ENCODE measurements at places on chromosomes 6 and 20.
A peak's percentile ranks its signal among the peaks of the same experiment; 100 is the strongest.

DNA sequence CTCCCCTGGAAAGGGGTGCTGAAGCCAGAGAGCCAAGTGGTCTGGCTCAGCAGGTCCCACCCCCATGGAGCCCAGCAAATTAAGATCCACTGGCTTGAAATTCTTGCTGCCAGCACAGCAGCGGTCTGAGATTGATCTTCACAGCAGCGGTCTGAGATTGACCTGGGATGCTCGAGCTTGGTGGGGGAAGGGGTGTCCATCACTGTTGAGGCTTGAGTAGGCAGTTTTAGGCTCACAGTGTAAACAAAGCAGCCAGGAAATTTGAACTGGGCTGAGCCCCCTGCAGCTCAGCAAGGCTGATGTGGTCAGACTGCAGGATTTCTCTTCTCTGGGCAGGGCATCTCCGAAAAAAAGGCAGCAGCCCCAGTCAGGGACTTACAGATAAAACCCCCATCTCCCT is 41.3 kb upstream of the B3GAT2 start:
- no peak for DNase-seq

GRCh38 chr6:159463119-159463829 is 229.8 kb downstream of the SOD2 start:
- DNase-seq: no peak

- no peak for DNase-seq
Observed at GRCh38 chr6:100998111-100998510, 117.0 kb upstream of the ASCC3 start.

DNA sequence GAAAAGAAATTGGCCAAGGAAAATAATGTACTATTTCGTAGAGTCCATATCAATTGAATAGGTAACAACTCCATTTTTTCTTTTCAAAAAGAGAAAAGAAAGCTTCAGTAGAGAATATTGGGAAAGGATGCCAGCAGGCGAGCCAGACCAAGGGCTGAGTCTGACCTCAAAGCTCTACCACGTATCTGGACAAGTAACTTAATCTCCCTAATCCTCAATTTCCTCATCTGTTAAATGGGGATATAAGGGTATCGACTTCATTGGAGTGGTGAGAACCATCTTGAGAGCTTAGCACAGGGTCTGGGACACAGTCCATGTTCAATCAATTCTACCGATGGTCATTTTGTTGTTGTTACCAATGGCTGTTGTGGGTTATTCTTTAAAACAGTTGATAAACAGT is 63.2 kb upstream of the TBC1D7 start:
- no peak for DNase-seq

DNA sequence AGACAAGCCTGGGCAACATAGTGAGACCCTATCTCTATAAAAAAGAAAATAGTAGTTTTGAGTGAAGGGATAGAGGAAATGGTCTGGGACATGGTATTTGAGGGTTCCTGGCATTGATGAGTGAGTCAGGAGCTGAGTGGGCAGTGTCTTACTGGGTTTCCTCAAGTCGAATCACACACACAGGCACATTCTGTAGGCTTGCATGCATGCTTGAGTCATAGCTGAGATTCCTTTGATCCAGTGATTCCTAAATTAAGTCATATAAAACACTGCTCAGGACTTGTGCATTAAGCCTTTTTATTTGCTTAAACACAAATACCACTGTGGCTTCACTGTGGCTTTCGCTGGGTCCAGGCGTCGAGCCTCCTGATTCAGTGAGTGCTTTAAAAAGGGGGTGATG is 71.8 kb upstream of the TMEM181 start:
- no peak for DNase-seq

GRCh38 chr6:134938896-134939295 is 11.0 kb downstream of the ALDH8A1 start:
- peak; percentile 15 for DNase-seq

GRCh38 chr6:112780498-112781096 is 433.5 kb downstream of the RFPL4B start:
- DNase-seq: no peak

DNA sequence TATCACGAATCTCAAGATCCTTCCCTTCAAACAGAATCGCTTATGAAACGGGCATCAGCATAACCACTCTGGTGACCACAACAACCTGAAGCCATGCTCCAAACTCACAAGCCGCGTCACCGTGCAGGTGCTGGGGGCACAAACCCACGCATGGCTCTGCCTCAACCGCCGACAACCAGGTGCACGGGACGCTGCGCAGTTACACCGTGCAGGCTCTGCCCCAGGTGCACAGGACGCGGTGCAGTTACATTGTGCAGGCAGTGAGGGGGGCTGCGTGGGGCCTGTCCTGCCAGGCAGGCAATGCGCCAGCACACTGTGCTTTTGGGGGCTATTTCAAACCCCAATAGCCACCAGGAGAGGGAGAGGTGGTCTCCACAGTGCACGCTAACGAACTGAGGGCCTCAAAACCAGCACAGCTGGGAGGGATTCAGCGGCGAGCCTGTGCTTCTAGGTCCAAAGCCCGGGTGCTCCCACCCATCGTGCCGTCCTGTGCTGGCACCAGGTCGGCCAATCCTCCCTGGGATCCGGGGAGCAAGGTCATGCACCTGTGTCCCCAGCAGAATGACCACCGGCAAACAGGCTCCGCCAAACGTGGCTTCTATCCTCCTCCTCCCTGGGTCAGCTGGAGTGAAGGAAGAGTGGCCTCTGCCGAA is 35.8 kb downstream of the ZBTB46 start:
- DNase-seq: no peak

GRCh38 chr20:33450867-33451266 is 7.3 kb upstream of the SNTA1 start:
- no peak for DNase-seq

- DNase-seq: no peak
Observed at GRCh38 chr20:9075264-9076095, 6.6 kb downstream of the PLCB4 start.

DNA sequence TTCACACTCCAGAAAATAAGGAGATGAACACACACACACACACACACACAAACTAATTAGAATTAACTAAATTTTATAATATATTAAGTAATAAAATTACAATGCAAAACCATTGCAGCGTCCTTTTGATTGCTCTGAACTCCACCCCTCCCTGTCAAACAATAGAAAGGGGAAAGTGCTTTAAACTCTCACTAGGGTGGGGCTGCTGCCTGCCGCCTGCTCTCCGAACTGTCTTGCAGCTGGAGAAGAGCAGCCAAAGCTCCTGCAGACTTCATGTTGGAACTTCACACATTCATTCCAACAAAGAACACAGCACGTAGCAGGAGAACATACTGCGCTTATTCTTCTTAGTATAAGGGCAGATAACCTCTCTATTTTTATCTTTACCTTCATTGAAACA is 83.2 kb downstream of the GCLC start:
- DNase-seq: no peak

DNA sequence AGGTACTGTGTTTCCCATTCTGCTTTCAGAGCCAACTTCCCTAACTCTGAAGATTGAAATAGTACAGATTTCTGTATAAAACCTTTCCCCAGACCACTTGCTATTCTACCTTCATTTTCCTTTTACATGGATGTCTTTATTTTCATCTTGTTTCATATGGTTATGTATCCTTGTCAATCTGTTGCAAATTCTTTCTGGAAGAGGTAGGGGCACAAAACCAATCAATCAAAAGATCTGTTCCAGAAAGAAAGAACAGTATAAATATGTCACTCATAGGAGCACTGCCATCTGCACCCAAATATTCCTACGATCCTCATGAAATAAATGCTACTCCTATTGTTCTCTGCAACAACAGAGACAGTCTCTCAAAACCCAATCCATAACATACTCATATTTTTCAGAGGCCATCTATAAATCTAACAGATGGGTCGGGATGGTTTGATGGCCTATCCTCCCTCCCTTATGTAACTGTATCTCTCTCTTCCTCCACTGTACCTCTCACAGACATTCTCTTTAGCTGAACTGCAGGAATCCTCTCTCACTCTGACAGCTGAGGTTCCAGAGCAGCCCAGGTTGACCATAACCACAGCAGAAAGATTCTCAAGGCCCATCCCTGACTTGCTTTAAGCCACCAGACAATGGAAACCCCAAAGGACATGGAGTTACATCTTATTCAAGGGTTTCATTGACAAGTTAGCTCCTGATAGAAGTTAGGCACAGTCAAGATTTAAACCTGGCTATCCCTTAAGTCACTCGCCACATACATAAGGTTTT is 112.8 kb downstream of the ZMYND8 start:
- DNase-seq: no peak

- DNase-seq: no peak
Observed at GRCh38 chr6:26389349-26389894, 6.5 kb downstream of the BTN2A2 start.

GRCh38 chr20:24407151-24407550 is 62.3 kb upstream of the SYNDIG1 start:
- DNase-seq: no peak

- DNase-seq: no peak
Observed at GRCh38 chr20:33531047-33531877, 41.4 kb downstream of the CBFA2T2 start.

DNA sequence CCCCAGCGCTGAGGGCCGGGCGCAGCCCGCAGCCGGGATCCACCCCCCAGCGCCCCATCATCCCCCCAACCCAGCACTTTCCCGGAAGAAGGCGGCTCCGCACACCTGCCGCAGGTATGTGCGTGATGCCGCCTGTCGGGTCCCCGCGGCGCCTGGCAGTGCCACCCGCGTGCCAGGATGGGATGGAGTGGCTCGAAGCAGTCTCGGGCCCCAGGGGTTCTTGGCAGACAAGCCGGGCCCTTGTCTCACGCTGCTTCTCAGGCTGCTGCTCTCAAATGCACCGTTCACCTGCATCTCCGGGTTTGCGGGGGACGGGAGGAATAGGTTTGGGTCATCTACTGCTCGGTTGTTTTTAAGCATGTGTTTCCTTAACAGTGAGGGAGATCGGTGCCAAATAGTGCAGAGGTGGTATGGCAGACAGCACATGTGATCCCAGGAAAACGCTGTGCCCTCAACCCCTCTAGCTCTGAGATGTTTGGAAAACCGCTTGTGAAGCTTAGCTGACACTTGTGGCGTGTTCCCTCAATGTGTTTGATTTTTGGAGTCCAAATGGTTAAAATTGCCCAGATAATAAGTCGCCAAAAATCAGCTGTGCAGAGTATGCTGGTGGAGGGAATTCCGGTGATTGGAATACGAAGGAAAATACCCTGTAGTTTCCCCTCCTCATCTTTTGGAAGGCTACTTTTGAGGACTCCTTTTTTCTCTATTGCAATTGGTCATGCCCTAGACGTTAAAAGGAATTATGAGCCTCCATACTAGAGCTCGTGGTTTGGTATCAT is 926 bp downstream of the MYLIP start:
- peak; percentile 10 for DNase-seq

- DNase-seq: no peak
Observed at GRCh38 chr6:34240329-34241248, 3.9 kb downstream of the HMGA1 start.

DNA sequence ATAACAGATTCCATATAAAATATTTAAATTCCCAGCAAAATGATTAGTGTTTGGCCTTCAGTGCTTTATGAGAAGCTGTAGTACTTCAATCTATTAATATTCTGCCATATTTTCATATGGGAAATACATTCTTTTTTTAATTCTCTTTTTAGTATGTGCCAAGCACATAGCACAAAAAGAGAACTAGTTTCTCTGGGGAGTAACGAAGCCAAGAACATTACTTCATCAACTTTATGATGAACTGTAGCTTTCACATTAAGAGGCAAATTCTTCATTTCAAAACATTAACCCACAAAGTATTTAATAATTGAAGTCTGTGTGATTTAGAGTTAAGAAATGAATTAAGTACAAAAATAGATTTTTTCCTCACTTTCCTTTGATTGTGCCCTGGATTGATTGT is 281.0 kb upstream of the EYS start:
- no peak for DNase-seq

- DNase-seq: no peak
Observed at GRCh38 chr20:61502433-61502832, 250.4 kb downstream of the CDH4 start.

- DNase-seq: no peak
Observed at GRCh38 chr20:63172726-63173125, 43.2 kb downstream of the YTHDF1 start.

DNA sequence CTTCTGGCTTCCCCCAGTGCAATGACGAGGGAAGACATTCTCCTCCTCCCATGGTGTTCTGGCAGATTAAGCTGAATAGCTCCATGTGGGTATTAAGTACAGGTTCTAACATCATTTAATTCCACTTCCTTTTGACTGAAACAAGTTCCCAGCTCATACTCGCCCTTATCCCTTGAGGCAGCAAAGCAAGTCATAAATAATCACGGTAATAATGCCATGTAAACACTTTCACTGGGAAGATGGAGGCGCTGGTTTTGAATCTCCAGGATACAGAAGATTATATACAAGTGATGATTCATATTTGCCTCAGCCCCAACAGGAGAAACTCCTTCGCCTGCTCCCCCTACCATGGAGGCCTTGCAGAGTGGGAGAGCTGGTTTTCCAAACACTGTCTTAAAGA is 141.3 kb downstream of the PXDC1 start:
- no peak for DNase-seq

DNA sequence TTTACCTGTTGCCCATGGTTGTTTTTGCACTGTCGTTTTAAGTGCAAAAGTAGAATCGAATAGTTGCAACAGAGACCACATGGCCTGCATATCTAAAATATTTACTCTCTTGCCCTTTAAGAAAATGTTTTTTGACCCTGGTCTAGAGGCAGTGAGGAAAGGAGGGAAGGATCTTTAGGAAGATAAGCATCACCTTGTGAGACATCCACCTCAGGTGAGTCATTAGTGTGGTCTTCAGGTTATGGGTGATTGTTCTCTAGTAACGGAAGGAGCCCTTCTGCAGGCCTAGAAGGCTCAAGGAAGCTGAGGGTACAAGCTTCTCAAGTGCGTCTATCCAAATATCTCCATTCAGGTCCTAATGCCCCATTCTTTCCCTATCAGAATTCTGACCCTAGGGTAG is 6.6 kb upstream of the RAB44 start:
- DNase-seq: no peak

GRCh38 chr6:145332011-145332410 is 403.3 kb downstream of the EPM2A start:
- DNase-seq: no peak

GRCh38 chr20:34029415-34029814 is 35.7 kb downstream of the RALY start:
- DNase-seq: no peak

- DNase-seq: no peak
Observed at GRCh38 chr6:13971303-13971702, 46.6 kb downstream of the RNF182 start.

- DNase-seq: no peak
Observed at GRCh38 chr20:18265441-18265840, 22.9 kb upstream of the ZNF133 start.

DNA sequence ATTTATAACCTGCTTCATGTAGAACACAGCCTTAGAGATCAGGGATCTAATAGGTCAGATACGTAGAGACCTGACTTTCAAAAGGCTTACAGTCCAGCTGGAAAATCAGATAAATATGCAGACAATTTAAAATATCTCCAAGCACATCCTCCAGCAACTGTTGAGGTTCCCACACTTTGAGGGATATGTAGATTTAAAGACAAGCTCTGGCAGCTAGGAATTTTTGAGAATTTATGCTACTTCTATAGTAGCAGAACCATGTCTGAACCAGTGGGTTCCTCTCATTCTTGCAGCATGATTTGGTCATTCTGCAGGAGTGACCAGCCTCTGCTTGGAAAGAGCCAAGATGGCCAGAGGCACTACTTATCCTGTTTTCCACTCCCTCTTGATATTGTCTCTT is 60.5 kb downstream of the CYB5R4 start:
- no peak for DNase-seq
